CD4-positive, alpha-beta T cell treated with Interleukin-1 beta for 1 hour (primary cell): ENCODE measurements at places on chromosomes 16 and 17.

DNA sequence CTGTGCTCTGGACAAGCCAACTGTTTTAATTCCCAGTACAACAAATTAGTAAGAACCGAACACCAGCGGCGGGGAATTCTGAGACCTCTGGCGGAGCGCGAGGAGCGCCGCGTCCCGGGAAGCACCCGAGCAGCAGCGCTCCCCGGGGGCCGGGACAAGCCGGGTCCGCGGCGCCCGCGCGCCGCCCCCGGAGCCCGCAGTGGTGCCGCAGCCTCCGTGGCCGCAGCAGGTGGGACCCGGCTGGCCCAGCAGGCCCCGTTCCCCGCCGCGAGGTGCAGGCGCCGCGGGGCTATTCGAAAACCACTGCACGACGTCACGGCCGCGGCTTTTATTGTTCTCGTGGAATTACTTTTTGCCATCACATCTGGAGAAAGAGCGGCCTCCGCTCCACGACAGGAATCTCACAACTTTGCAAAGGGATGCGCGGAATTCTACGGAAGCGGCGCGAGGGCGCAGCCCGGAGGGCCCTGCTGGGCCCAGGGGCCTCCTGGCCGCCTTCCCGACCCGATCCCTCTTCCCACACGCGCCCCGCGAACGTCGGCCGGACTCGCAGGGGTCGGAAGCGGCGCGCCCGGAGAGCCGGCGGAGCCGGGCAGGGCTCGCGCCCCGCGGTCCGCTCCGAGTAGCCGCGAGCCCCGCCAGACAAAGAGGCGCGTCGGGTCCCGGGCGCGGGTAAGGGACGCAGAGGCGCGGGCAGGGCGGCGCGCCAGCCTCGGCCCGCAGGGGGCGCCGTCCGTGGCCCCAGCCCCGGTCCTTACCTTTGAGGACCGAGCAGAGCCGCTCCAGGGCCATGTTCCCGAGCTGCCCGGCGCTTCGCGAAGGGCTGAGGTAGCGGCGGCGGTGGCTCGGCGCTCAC lies 696 bp downstream of the NETO2 start:
- peak; percentile 65 for DNase-seq

DNA sequence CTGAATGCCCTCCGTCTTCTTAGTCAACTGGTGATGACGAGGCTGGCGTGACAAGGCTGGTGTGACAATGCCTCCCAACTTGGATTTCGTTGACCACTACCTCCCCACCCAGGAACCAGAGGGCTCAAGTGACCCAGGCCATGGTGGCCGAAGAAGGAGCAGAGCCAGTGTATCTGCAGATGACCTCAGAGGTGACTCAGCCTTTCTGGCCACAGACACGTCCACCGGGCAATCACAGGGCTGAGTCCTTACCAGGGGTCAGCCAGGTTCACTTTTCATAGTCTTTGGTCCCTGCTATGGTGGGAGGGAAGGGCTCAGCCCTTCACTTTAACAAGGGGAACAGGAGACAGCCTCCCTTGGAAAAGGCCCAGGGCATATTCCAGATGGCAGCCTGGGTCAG lies 116.3 kb downstream of the MAF start:
- DNase-seq = no peak

DNA sequence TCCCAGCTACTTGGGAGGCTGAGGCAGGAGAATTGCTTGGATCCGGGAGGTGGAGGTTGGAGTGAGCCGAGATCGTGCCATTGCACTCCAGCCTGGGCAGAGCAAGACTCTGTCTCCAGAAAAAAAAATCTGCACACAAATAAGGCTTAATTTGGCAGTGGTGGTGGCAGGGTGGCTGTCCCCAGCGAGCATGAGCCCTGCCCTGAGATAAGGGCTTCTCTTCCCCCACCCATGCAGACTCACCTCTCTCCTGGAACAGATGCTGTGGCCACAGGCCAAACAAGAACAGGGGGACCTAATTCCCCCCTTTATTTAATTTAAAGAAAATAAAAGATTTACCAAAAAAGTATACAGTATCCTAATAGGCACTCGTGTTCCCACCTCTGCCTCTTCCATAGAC lies 157.2 kb downstream of the RAB11FIP4 start:
- DNase-seq = no peak

- no peak for DNase-seq
Observed at GRCh38 chr16:57165938-57166337, 19.9 kb downstream of the PSME3IP1 start.

- DNase-seq = no peak
Observed at GRCh38 chr17:67469208-67469980, 92.3 kb downstream of the PITPNC1 start.

DNA sequence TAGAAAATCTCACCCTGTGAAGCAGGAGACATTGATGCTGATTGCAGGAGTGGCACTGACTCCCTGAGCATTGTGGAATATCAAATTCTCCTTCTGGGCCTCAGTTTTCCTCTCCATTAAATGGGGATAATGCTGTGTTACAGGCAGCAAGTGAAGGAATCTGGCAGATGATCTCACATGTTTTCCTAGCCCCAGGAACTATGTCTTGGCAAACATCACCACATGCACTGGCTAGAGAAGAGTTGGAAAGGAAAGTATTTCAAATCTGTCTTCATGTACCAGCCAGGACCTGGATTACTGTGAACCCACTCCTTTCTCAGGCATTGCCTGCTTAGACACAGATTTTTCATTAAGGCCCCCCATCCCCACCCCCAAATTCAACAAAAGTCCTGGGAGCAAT lies 13.6 kb upstream of the CCL8 start:
- no peak for DNase-seq

GRCh38 chr17:29732613-29733012 lies 109.9 kb upstream of the CORO6 start:
- DNase-seq = no peak

DNA sequence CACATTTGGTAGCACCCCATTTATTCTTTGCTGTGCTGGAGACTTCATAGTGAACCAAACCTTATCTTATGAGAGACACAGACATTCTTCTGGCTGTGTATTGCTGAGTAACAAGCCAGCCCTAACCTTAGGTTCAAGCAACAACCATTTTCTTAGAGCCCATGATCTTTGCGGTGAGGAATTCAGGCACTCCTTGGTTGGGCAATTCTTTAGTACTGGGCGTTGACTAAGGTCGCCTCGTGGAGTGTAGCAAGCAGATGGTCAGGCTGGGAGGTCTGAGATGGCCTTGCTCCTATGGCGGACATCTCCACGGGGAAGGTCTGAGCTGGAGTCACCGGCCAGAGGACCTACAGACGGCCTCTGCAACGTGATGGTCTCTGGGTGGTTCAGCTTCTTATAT lies 43.1 kb downstream of the ARSG start:
- no peak for DNase-seq

GRCh38 chr16:67641779-67642708 lies 2.9 kb upstream of the CARMIL2 start:
- DNase-seq = no peak

DNA sequence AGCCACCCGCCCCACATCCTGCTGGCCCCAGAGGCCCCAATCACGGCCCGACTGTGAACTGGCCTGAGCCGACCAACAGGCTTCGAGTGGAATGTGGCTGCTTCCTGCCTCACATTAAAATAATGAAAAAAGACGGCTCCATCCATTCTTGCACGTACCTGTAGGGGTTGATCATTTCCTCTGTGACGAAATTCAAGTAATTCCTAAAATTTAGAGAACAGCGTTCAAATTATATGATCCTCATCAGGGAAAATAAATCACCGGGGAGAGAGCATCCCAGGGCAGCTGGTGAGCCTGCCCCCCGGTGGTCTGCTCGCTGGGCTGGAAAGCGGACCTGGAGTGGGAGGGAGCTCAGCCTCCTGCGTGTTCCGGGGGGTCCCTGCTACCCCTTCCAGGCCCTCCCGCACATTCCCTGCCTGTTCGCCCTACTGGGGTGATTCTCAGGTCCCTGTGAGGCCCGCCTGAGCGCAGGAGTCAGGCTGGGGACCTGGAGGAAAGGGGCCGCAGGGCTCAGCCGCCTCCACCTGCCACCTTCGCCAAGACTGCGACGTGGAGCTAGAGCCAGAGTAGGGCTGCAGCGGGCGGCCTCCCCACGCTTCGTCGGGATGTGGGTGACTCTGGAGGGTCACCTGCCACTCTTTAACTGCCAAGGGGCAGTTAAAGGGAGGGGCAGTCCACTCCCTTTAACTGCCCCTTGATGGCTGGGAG lies 28.9 kb downstream of the SLC7A5 start:
- no peak for DNase-seq
